ENCODE measurements at places on chromosomes 11 and 22.

DNA sequence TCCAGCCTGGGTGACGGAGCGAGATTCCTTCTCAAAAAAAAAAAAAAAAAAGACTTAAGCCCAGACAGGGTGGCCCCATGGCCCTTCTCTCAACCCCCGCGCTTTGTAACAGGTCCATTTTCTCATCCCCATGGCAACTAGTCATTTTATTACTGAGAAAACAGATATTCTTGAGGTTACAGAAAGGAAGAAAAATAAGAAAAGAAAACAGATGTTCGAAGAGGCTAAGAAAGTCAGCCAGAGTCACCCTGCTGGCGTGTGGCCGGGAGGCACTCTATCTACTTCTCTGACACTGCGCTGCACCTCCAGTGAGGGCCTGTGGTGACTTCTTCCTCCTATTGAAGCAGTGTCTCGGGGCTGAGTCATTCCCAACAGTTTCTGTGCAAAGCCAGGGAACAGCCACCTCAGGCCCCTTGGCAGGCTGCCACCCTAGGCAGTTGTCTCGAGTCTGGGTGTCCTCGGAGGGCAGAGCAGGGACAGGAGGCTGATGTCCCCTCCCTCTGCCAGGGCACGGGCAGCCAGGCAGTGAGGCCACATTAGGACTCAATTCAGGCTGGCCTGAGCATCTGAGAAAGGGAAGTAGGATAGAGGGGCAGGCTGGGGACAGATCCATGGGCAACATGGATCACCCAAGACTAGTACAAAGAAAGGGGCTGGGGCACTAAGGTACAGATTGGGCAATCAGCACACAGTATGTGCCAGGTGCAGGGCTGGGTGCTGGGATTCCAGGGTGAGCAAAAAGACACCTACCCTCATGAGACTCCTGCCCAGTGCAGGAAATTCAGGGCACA is 16.4 kb upstream of the SYVN1 start:
- no peak for DNase-seq

GRCh38 chr11:69888483-69889181 is 69.4 kb upstream of the FGF3 start:
- peak; percentile 49 for DNase-seq

DNA sequence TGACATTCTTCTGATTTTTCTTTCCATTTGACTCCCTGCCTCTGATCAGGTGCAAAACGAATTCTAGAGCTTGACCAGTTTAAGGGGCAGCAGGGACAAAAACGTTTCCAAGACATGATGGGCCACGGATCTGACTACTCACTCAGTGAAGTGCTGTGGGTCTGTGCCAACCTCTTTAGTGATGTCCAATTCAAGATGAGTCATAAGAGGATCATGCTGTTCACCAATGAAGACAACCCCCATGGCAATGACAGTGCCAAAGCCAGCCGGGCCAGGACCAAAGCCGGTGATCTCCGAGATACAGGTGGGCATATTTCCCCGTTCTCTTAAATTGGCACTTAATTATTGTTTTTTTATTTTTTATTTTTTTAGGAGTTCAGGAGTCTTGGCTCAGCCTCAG is 15.4 kb downstream of the XRCC6 start:
- DNase-seq: no peak

GRCh38 chr22:21688706-21689381 is 23.0 kb downstream of the PPIL2 start:
- no peak for DNase-seq

DNA sequence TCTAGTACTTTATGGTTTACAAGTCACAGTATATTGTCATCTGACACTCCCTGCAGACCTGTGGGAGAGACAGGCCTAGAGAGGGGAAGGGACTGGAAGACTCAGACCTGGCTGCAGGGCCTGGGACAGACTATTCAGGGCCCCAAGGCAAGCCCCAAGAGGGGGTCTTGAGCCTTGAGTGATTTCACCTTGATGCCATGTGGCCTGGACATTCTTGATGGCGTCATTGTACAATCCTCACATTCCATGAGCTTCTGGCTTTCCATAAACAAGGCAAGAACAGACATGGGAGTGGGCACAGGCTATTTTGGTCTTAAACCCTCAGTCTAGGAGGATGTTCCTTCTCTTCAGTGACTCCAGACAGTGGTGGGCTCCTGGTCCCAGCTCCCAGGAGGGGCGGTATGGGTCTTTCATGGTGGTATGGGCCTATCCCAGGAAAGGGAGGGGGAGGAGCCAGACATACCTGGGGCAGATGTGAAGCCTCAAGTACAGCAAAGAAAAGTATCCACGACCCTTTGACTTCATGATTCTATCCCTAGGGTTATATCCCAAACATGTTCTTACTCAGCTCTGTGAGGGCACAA is 1.8 kb upstream of the TBC1D10A start:
- no peak for DNase-seq

- no peak for DNase-seq
Observed at GRCh38 chr11:94739331-94739730, 28.8 kb upstream of the AMOTL1 start.

DNA sequence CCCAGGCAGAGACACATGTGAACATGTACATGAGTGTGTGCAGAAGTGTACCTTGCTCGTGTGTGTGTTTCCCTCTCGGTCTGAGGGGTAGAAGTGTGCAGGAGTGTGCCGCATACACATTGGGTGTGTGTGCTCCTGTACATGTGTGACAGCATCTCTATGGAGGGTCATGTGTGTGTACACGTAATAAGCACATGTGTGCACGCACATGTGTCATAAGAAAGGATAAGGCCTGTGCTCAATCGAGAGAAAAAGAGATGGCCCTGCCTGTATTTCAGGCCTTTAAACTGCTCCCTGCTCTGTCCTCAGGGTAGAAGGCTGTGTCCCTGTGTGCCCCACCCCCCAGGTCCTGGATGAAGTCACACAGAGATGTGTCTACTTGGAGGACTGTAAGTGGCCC is 61.8 kb downstream of the OTOG start:
- DNase-seq: no peak

DNA sequence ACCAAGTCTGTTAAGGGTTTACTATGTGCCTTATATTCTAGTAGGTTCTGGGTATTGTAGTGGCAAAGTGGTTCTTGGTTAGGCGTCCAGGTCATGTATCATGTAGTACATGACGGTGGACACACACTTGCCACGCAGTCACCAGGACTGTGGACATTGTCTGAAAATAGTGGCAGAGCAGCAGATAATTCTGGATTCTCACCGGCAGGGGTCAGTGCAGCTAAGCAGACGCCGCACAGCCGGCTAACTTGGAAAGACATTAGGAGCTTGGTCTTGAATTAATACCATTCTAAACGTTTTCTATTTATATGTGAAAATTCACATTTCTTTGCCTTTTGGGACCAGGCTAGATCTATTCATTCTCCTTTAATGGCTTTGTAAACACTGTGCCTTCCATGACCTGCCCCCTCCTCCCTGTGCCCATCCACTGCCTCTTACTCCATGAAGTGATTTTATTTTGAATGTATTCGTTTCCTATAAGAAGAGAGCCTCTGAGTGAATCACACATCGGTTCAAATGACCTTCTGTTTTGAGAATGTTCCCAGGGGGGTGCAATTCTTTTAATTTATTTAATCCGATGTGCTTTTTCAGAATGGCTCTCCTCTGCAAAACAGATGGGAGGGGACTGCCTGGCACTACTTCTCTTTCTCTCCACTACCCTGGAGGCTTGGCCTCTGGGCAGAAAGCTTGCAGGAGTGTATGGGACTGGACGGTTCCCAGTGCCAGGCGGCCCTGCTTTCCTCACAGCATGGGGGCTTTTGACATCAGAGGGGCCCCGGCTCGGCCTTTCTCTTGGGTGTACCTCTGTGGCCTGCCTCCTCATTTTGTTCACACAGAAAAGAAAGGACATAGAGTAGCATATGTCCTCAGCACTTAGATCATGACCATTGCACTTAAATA is 378.0 kb downstream of the NTM start:
- DNase-seq: no peak

- no peak for DNase-seq
Observed at GRCh38 chr11:32428665-32429303, 6.6 kb downstream of the WT1 start.

DNA sequence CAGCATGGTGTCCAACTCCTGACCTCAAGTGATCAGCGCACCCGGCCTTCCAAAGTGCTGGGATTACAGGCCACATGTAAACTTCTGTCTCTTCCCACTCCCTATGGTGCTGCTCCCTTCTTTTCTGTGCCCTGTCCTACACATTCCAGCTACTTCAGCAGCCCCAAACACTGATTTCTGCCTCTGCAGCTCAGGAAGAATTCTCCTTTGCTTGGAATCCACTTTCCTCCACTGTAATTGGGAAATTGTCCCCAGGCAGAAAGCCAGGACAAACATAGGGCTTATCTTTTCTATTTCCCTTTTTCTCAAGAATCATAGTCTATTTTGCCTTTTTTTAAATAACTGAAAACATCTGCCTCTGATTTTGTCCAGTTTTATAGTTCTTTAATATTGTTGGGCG is 21.3 kb upstream of the DRG1 start:
- DNase-seq: no peak

DNA sequence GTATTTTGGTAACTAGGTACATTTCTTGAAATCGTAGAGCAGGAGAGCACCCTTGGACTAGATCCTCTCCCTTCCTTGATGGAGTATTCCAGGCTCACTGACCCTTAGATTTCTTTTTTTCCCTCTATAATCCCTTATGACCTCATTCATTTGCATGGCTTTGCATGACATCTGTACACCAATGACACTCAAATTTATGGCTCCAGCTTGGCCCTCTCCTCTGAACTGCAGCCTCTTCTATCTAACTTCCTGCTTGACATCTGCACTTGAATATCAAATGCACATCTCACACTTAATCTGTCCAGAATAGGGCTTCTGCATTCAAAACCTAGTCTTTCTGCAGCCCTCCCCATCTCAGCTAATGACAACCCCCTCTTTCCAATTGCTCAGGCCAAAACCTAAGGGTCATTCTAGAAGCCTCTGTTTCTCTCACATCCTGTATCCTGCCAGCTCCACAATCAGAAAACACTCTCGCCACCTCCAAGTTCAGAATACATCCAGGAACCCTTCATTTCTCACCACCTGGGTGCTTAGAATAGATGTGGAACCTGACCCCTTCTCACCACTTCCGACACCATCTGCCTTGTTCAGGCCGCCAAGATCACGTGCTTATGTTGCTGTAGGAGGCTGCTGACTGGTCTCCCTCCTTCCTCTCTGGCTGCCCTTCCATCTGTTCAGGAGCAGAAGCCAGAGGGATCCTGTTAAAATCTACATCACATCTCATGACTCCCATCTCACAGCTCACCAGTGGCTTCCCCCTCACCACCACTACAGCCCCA is 138.9 kb upstream of the MTNR1B start:
- DNase-seq: no peak

GRCh38 chr22:45009606-45010531 is at the start of gene PHF21B:
Gene PHF21B, minus strand, starts transcription at chr22:45010005. Its CDS starts 456 bp downstream, at chr22:45009549.
- no peak for DNase-seq

GRCh38 chr11:64564947-64565889 is 25.8 kb upstream of the SLC22A12 start:
- no peak for DNase-seq

- no peak for DNase-seq
Observed at GRCh38 chr22:18028817-18029527, 4.6 kb upstream of the MICAL3 start.

- DNase-seq: no peak
Observed at GRCh38 chr11:25159341-25159740, 662.5 kb downstream of the LUZP2 start.

GRCh38 chr22:38653741-38654140 is 2.5 kb downstream of the FAM227A start:
- DNase-seq: no peak

DNA sequence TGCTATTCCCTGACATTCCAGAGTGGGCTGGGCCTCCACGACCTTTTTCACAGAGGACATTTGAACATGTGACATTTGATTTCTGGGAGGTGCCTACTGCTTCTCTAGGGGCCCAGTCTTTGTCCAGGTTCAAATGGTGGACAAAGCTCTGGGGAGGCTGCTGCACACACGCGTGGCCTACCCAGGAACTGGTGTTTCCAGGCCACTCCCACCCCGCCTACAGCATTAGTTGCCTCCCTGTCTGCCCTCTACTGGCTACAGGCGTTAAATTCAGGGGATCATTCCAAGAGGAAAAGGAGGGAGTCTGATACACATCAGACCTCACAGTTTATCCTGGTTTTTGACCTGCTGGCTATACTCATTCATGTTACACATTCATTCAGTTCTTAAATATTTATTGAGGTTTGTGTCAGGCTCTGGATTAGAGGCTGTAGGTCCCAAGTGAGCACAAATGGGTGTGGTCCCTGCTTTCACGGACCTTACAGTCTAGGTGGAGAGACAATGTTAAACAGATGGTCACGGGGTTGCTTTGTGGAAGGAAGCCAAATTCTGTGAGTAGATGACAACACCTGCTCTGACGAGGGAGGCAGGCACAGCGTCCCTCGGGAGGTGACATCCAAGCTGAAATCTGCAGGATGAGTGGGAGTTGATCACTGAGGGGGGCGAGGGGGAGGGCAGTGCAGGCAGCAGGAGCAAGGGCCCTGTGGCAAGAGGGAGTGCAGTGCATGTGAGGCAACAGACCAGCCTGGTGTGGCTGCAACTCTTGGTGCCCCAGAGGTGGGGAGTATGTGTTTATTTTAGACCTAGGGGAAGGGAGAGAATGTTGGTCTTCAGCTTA is 11.8 kb downstream of the TUB start:
- DNase-seq: no peak

GRCh38 chr11:13238879-13239514 is 38.6 kb upstream of the BMAL1 start:
- peak; percentile 28 for DNase-seq

DNA sequence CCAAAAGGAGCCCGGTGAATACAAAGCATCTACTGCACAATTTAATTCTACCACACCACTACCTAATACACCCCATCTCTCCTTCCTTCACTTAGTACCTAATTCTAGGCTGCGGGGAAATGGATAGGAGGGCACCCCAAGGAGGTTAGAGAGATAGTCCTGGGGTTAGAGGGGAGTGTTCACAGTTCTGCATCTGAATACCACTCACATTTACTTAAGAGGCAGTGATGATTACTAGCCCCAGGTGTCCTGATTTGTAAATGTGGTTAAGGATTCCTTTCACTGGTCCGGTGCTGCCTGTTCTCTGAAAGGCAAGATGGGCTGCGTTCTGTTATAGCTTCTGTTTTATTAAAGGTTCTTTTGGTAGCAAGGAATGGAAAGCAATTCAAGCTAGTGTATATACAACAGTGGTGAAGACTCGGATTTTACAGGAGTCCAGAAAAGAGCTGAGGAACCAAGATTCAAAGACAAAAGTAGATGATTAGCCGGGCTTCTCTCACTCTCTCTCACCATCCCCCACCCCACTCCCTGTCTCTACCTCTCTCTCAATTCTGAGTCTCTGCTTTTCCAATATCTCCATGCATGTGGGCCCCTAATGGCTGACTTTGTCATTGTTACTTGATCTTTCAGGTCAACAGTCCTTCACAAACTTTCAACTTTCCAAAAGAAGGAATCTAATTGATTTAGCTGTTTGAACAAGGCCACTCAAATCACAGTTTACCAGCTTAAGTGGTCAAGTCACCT is 8.7 kb upstream of the KCNA4 start:
- DNase-seq: no peak

Data from activated CD4-positive, alpha-beta T cell treated with anti-CD3 and anti-CD28 coated beads for 1 hour (primary cell).